ENCODE measurements at places on chromosomes 16 and 17.
A peak's percentile ranks its signal among the peaks of the same experiment; 100 is the strongest.

GRCh38 chr17:9645851-9646545, 681 bp downstream of the USP43 start:
- DNase-seq = no peak

DNA sequence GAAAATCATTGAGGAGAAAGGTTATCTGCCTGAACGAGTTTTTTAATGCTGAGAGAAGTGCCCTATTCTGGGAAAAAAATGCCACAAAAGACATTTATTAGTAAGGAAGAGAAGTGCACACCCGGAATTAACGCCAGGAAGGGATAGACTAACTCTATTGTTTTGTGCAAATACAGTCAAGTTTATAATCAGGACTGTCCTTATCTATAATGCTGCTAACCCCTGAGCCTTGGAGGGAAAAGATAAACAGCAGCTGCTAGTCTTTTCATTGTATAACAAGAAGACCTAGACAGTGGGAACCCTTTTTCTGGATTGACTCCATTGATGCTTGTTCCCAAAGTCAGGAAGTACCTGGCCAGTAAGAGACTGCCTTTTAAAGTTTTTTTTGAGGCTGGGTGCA, 26.5 kb downstream of the BCAS3 start:
- DNase-seq = no peak

DNA sequence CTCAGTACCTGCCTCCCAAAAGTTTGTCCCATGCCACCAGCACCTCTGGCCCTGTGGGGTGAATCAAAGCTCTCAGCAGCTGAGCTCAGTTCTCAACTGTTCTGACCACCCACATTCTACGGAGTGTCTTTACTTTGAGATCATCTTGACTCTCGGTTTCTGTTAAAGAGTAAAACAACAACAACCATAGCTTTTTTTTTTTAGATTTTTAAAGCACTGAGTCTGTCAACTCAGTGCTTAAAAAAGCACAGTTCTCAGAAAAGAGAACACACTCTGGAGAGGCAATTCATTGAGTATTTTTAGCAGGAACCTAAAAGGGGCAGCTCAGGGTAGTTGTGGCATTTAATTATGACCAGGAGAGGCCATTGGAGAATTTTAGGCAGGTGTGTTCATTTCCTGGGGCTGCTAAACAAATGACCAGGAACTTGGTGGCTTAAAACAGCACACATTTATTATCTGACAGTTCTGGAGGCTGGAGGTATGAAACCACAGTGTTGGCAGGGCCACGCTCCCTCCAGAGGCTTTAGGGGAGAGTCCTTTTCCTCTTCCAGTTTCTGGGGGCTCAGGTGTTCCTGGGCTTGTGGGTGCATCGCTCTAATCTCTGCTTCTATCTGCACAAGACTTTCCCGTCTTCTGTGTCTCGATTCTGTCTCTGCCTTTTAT, 6.7 kb upstream of the WFIKKN2 start:
- DNase-seq = no peak

GRCh38 chr17:2580151-2580550, 13.3 kb upstream of the PAFAH1B1 start:
- DNase-seq = no peak

DNA sequence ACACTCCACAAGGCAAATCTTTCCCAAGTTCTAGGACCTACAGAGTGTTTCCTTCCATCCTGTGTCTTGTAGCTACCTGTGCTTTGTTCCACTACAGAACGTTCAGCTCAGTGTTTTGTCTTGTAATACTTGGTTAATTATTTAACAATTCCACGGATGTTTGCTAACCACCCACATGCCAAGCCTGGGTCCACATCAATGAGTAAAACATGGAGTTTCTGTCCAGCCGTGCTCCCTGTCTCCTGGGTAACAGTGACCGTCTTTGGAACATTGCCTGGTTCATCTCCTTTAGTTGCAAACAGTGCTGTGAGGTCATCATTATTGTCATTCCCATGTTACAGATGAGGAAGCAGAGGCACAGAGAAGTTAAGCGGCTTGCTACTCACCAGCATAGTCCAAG, 41.3 kb downstream of the IRF8 start:
- no peak for DNase-seq

DNA sequence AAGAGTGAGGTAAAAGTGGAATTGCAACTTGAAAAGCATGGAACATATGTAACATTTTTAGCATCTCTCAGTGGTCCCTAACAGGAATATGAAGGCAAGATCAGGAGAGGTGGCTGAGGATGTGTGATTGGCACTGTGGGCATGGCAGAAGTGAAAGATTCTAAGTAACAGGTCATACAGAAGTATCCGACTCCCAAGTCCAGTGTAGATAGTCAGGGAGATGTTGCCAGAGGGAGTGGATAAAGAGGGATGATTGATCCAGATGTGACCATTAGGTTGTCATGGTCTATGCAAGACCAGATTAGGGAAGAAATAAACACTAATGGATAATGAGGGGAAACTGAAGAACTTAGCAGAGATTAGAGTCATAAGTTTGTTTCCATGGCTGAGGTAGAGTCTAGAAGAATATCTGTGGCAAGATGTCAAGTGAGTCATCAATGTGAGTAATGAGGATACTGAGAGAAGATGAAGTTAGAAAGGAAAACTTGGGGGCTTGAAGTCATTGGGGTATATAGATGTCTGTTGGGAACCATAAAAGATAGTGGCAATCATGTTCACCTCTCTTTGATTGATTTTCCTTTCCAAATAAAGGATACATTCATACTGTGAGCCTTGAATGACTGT, 23.9 kb upstream of the CAPNS2 start:
- peak; percentile 59 for DNase-seq

DNA sequence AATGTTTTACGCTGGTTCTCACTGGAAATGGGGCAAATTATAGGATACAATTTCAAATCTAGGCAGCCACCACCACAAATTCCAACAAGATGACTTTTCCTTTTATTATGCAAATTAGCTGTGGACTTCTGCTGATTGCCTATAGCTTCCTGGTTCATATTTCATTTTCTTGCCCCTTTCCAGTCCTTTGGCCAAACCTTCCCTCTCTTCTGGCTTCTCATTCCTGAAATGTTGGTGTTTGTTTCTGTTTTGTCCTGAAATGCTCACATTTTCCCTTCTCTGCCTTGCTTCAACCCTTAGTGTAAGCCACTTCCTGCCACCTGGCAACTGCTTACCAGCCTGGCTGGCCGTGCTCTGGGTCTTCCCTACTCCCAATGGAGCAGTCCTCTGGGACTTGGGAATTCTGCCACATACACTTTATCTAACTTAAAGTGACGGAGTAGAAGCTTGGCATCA, 14.0 kb downstream of the PRSS54 start:
- DNase-seq = peak; percentile 30

GRCh38 chr17:79154446-79154845, 79.8 kb downstream of the ENGASE start:
- no peak for DNase-seq

GRCh38 chr16:4402439-4403132, 13.8 kb downstream of the CORO7 start:
- no peak for DNase-seq

- DNase-seq = no peak
Measured at GRCh38 chr17:33848433-33848832, 406.7 kb upstream of the CCL2 start.

DNA sequence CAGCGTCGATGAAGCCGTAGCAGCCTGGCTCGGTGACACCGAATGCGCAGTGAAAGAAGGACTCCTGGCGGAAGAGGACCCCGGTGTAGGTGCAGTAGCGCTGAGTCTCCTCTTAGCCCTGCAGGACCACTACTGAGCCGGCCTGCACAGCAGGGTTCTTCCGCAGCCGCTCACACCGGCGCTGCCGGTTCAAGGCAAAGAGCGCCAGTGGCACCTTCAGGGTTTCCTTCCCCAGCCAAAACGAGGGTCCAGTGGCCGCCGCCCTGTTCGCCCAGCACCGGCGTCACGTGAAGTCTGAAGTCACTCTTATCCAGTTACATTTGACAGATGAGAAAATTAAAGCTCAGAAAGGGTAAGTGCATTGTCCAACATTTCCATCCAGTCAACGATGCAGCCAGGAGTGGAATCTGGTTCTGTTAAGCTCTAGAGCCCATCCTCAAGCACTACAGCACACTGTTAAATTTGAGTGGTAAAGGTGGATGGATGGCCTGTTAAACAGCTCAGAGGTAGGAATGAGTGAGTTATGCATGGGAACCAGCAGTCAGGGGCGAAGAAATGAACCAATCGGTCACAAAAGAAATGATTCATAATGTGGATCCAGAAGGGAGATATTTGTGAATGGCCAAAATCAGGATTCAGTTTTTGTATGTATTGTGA, 50.2 kb upstream of the SMIM36 start:
- no peak for DNase-seq

DNA sequence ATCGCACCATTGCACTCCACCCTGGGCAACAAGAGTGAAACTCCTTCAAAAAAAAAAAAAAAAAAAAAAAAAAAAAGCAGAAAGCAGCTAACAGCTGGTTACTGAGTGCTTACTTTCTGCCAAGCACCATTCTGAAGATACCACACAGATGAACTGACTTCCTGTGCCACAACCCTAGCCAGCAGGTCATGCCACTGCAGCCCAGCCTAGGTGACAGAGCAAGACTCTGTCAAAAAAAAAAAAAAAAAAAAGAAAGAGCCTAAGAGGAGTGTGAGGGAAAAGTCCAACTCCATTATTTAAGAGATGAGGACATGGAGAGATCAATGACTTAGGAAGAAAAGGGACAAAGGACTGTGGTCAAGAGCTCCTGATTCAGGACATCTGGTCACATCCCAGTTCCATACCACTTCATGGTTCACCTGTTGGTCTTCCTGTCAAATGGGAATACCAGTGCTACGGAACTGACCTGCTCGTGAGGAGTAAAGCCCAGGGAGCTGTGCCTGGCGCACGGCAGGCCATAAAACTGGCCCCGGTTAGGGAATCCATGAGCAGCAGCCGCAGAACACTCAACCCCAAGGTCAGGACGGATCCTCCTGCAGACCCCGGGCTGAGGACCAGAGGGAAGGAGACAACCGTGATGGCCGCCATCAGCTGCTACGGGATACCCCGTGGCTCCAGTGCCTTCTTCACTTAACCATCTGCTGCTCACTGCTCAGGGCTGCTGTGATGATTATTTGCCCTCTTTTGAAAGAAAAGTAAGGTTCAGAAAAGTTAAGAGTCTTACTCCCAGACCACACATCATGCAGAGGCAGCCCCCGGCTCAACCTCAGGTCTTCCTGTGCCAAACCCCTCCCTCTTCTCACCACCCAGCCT, 950 bp downstream of the KLHDC4 start:
- no peak for DNase-seq

GRCh38 chr16:29927070-29927905, 1.3 kb upstream of the KCTD13 start:
- no peak for DNase-seq

- DNase-seq = no peak
Measured at GRCh38 chr17:35809855-35810461, 674 bp downstream of the TAF15 start.

GRCh38 chr17:73630531-73630930, 13.7 kb downstream of the SDK2 start:
- DNase-seq = no peak

DNA sequence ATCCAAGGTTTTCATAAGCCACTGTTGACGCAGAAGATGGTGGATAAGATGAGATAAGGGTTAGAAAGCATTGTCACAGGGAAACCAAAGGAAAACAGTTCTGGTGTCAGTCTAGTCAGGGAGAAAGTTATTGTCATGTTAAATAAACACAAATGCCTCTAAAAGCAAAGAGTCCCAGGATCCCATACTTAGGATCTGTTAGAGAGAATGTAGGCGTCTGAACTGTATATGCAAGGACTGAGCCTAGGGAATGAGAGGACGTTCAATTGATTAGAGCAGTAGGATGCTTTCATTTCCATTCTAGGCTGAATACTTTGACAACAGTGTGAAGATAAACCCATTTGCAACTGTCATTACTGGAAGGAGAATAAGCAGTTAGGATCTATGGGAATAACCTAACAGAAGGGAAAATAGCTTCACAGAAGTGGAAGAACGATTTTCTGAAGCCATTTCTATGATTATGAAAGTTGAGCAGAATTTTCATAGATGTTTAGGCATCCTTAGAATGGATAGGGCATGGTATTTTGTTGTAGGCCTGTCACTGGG, 1149.1 kb upstream of the CDH8 start:
- DNase-seq = no peak

DNA sequence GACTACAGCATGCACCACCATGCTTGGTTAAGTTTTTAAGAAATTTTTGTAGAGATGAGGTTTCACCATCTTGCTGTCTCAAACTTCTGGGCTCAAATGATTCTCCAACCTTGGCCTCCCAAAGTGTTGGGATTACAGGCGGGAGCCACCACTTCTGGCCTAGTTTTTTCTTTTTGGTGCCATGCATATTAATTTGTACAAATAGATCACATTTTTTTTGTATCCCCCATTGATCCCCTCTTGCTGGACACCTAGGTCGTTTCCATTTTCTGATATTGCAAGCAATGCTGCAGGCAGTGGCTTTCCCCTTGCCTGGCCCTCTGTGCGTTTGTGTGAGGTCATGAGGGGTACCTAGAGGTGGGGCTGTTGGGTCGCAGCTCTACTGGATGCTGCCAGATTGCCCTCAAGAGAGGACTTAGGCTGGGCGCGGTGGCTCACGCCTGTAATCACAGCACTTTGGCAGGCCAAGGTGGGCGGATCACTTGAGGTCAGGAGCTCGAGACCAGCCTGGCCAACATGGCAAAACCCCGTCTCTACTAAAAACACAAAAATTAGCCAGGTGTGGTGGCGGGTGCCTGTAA, 23.8 kb downstream of the RAP1GAP2 start:
- DNase-seq = no peak

DNA sequence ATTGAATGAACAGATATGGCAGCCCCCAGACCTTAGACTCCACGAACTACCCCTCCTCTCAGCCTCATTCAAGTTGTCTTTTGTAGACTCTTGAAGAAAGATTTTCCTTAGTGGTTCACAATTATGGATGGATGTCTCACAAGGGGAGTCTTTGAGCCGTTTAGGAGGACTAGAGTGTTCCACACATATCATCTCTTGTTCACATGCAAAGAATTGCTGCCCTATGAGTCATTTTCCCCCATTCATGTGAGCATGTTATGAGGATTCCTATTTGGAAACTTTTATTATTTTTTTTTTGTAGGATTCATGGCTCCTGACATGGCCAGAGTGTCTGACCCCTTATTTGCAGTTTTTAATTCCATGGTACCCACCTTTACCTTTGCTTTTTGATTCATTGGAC, 237.1 kb downstream of the SHISA9 start:
- DNase-seq = no peak

DNA sequence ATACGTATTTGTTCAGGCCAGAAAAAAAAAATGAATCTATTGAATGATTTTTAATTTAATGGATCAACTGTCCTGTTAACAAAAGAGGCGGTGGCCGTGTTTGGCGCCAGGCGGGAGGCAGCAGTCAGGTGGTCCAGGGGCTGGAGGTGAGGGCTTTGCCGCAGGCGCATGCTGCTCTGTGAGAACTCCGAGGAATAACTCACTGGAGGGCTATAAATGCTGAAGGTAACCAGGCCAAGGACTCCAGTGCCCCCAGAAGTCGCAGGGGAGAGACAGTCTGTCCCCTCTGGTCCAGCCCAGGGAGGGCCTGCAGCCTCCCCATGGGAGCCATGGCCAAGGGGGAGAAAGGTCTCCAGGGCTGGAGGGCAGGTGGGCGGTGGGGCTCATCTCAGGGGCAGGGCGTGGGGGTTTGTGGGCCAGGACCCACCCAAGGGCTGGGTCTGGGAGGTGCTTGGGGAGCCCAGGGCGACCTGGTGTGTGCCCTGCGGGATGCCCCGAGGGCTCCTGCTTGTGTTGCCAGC, 7.1 kb upstream of the BAHCC1 start:
- no peak for DNase-seq

Data from HS-5 (cell line).